Fibroblast of the conjunctiva (primary cell): ENCODE measurements at places on chromosomes 4 and X.

DNA sequence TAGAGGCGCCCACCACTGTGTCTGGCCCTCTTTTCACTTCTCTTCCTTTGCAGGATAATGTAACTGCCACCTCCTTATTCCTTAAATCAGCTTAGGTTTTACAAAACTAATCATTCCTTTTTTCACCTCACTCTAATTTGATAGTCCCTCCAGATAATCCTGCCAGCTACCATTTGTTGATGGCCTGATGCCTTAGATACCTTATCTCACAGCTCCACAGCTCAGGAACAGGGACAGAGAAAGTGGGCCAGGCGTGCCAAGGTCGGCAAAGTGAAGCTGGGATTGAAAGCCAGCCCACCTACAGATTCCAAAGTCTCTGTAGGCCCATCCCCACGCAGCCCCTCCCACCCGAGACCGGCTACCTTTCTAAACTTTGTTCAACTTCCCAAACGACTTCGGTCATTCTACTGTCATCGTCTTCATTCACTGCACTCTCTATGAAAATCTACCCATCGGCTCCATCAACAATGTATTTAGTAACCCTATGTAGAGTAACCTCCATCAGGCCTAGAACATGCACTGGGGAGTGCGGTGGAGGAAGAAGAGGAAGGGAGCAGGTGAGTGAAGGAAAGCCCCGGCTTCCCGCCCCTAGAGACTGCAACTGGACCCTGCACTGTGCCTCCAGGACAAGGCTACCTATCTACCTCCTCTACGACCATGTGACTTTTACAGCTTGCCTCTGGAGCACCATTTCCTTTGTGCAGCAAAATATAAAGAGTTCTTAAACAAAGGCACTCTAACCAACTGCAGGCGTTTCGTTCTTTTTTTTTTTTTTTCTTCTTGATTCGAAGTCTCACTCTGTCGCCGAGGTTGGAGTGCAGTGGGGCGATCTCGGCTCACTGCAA lies 1.5 kb downstream of the CASP6 start:
- no peak for DNase-seq

DNA sequence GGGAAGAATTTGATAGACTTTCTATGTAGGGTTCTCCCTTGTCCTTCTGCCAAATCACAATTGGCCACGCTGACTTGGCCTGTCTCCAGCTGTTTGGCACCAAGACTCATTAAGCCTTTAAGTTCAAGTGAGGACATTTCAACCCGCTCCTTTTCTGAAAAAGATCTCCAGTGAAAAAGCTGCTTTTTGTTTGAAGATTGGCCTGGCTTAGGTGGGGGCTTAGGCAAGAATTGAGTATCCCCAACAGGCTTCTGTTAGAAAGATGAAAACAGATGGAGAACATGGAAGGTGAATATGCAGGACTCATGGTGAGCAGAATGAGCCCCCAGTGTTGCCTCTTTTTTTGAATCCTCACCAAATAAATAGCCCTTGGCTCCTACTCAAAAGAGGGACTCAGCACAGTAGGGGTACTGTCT lies 28.5 kb upstream of the LIMCH1 start:
- DNase-seq, result no peak

DNA sequence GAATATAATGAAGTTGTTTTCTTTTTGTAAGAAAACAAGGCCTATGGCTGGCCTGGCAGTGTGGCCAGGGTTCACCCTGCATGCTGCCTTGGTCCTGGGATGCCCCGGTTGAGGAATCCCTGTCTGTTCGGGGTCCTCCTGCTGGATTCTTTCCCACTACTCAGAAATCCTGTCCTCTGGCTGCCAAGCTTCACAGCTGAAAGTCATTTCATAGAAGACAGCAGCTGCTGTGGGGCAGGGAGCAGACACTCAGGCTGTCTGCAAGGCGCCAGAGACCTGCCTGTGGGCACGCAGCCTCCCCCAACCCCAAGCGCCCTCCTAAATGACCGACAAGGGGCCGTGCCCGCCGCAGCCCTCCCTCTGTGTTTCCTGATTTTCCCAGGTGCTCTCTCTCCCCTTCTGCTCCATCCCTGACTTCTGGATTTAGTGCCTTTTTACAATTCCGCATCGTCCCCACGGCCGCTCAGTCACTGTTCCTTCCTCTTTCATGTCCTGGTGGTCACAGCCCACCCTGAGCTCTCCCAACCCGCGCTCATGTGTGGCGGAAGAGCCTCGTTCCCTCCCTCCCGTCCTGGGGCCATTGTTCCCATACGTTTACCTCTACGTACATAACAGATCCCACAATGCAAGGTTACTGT lies 27.5 kb downstream of the ZFYVE28 start:
- DNase-seq, result no peak

- peak; percentile 51 for DNase-seq
Observed at GRCh38 chrX:23902419-23902818, 5.3 kb downstream of the APOO start.

- no peak for DNase-seq
Observed at GRCh38 chr4:25160714-25161592, 704 bp upstream of the SEPSECS start.

DNA sequence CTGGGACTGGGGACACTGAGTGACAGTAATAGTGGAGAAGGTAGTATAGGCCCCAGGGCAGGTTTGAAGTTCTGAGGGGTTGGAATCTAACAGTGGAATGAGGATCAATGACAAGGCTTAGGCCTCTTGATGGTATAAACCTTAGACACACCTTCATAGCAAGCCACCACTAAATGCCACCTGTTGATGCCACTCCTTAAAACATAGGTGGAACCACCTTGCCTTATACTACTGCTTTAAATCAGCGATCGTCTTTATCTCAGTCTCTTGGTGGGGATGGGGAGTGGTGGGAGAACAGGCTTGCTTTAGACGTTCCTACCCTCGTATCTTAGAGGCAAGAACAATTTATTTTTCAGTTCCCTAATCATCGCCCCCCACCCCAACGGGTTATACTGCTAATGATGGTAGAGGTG lies 1.2 kb downstream of the RAB33B start:
- DNase-seq, result no peak

DNA sequence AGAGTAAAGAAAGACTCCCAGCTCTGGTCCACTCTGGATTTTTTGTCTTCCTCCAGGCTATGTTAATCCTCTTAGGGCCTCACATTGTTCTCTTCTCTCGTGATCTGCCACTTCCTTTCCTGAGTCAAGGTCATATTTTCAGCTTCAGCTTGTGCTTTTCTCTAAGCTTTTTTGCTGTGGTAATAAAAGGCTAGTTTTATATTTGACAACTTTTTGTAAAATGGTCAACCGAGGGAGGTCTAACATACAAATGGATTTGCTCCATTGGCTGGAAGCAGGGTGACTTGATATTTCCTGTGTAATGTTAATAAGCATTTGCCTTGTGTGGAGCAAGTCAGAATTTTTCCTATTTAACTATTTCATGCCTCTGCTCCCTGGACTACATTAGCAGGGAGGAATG lies 239.7 kb downstream of the RAB28 start:
- no peak for DNase-seq

GRCh38 chrX:39750848-39751247 lies 346.9 kb downstream of the BCOR start:
- DNase-seq, result no peak

GRCh38 chr4:112514647-112515197 lies 1.3 kb downstream of the NEUROG2 start:
- no peak for DNase-seq

DNA sequence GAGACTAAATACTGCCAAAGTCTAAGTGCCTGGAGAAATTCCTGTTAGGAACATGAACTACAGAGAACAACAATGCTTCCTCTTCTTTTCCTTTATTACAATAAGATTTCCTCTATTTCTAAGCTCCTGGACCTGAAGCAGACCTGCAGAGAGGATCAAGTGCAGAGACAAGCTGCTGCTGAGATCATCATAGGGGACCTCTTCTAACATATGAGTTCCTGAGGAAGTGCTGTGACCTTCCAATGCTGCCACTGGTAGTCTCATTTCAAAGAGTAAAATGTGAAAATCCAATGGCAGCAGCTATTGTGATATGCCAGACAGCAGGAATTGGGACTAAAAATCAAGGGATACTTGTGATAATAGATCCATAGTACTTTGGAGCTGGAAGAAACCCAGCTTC lies 28.0 kb downstream of the CCNG2 start:
- DNase-seq, result no peak

DNA sequence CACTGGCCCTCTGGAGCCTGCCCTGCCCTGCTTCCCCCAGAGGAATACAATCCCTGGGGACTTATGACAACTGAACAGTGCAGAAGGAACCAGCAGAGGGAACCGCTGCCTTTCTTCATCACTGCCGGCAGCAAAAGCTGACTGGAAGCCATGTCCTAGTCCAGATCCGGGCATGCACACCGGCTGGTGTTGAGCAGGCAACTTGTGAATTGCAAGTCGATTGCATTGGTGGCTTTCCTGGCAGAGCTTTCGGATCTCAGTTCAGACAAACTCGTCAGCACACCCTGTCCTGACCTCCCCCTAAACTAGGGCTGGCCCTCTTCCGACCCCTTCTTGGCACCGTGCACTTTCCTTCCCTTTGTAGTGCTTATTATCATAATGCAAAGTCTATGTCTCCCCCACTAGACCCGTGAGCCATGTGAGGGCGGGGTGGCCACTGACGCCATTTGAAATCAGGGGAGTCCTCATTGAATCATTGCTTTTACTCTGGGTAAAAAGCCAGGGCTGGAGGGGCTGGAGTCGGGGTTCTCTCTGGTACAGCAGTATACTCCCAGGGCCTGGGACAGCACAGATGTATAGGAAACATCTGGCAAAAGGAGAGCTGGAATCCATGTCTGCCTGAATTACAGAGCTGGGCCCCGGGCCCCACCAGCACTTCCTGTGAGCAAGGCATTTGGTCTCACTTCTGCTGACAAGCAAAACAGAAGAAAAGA lies 1.8 kb downstream of the ARHGAP4 start:
- peak; percentile 38 for DNase-seq

- DNase-seq, result no peak
Observed at GRCh38 chr4:142040043-142040442, 403.7 kb downstream of the IL15 start.

- no peak for DNase-seq
Observed at GRCh38 chr4:56078866-56079265, 130.1 kb downstream of the CEP135 start.

DNA sequence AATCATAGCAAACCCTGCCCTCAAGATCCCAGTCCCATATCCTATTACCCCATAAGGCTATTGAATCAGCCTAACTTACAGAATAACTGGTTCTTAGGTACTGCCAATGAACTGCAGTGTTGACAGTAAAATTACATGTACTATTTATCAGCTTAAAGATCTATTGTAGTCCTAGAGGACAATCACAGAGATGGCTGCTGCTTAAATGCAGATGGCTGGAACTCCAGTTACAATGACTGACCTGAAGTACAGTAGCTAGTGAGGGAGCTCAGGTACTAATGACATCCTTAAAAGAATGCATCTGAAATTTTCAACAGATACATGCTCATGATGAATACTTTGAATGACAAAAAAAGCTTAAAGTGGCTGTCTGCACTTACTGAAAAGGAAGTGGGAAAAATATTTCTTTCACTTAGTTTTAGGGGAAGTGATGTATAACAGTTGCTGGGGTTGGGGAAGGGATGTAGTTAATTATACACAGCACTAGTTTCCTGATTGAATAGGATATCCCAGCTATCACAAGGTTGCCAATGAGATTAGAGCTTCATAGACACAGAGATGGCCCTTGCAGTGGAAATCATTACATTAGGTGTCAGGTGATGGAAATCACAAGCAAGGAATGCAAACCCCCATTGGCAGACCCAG lies 42.0 kb downstream of the USP26 start:
- no peak for DNase-seq

GRCh38 chr4:169665046-169665737 lies 44.8 kb downstream of the CLCN3 start:
- no peak for DNase-seq

DNA sequence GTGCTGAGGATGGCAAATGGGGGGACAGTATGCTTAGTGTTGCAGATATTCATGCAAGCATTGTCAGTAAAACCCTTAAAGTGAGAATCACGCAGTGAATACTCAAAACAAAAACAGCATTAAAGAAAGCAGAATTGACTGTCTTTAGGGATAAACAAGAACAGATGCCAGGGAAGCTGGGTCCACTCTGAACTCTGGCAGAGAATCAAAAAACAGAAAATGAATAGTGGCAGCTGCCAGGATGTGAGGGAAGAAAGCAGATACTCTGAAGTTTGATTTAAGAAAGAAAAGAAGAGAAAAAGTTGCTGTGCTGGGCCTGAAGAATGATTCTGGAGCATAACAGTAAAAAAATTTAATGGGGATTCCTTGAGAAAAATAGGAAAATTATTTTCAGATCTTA lies 131.5 kb downstream of the GABRA2 start:
- no peak for DNase-seq

GRCh38 chrX:154457491-154458115 lies 478 bp upstream of the PLXNA3 start:
- no peak for DNase-seq
